Anterior cingulate cortex (tissue), 58 donors: ENCODE measurements at places on chromosomes 1 and 21.

DNA sequence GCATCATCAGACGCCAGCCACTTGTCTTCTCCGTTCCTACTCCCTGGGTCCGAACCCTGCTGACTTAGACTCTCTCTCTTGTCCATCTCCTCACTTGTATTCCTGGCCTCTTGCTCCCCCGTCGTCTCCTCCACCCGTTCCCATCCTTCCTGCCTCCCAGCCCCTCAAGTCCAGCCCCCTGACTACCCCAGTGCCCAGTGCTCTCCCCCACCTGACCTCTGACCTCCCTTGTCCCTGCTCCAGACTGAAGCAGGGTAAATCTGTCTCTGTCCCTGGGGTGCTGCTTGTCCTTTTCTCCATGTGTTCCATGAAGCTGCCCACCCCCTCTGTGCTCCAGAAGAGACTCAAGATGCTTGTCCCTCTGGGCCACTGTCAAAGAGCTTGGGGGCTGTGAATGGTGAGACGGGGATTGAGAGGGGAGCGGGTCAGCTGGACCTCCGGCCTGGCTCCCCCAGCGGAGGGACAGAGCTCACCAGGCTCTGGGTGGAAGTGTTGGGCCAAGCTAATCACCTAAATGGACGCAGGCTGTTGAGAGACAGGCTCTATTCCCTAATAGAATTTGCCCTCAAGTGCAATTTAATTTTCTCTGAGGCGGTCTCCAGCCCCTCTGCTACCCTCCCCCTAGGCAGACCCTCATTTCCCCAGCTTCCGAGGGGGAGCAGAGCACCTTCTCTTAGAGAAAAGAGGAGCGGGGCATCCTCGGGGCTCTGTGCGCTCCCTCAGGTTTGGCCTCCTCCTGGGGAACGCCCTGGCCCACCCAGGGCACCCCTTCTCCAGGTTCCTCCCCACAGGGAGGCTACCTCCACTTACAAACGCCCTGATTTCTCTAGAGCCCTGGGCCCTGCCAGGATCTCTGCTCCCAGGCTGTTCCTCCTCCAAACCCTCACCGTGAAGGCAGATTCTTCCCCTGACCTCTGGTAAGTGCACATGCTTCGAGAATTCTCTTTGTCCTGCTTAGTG, 11.0 kb upstream of the LHX4 start:
- no peak for DNase-seq

- DNase-seq, result no peak
Observed at GRCh38 chr1:118986555-118987467, 1.3 kb downstream of the TBX15 start.

DNA sequence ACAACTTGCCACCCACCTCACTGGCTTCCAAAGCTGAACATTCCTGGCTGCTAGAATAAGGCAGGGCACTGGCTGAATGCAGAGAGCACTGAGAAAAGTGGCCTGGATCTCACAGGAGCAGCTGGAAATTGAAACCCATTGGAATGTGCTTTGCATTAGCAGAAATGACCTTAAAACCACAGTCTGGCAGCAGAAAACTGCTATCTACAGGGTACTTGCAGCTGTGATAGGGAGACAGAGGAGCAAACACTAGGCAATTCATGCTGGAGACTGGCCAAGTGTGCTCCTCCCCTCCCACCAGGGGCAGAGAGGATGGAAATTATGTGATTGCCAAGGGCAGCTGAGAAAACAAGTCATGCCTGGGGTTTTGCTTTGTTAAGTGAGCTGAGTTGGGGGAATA, 47.2 kb downstream of the HSD3B1 start:
- DNase-seq, result no peak

DNA sequence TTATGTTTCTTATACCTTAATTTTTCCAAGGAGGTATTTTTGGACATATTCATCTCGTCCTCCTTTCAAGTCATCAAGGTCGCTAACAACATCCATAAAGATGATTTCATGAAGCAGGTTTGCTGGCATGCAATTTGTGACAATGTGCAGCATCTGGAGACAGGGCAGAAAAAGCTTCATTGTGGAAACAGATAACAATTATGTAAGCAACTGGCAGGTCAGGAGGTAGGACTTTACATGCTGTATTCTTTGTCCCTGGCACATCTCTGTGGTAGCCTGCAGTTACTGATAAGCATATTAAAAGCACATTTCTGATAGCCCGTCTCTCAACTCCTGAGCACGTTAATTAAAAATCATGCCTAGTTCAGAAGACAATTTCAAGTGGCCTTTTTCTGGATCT, 156.8 kb downstream of the LEPR start:
- no peak for DNase-seq

DNA sequence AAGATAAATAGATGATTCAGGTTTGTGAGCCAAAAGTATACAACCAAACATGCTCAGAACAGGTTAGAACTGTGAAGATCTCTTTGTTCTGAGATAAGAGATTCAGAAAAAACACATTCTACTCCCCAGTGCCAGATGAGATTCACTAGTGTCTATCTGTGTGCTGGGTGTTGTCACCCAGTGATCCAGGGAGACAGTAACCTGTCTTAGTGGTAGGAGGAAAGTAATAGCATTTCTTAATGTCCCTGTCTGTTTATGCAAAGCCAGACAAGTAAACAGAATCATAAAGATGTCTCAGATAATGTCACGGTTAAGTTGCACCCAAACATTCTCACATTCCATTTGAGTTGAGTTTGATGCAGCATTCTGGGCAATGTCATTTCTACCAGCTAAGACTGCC, 18.9 kb upstream of the NKAIN1 start:
- DNase-seq, result no peak

GRCh38 chr21:14716761-14717396, 170.8 kb upstream of the SAMSN1 start:
- DNase-seq, result no peak

DNA sequence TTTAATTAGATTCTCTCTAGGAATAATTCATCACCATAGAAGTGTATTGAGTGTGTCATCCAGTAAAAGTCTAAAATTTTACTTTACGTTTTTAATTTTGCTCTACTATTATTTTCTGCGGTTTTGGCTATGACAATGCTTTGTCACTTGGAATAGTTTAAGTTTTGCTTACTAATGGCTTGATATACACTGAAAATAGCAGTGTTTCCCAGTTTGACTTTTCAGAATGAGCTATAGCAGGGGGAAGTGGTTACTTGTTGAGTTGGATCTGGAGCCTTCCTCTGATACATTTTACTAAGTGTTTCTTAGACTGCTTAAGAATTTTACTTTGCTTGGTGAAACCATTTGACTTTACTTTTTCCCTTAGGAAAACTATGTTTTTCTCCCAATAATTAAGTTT, 5.0 kb downstream of the DNAJC16 start:
- DNase-seq, result no peak

GRCh38 chr1:29583727-29584126, 347.4 kb downstream of the PTPRU start:
- no peak for DNase-seq

DNA sequence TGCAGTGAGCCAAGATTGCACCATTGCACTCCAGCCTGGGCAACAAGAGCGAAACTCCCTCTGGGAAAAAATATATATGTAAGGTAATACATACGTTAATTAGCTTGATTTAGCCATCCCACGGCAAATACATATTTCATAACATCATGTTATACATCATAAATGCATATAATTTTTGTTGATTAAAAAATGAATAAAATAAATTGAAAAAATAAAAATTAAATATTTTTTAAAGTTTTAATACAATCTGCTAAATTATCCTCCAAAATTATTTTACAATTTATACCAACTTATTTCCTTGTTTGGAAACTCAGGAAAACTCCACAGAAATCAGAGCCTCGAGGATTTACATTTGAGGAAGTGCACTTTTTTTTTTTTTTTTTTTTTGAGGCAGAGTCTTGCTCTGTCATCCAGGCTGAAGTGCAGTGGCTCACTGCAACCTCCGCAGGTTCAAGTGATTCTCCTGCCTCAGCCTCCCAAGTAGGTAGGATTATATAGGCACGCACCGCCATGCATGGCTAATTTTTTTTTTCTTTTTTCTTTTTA, 12.6 kb upstream of the IPO9 start:
- no peak for DNase-seq

- DNase-seq, result no peak
Observed at GRCh38 chr1:225754940-225755641, 22.5 kb upstream of the SRP9 start.

DNA sequence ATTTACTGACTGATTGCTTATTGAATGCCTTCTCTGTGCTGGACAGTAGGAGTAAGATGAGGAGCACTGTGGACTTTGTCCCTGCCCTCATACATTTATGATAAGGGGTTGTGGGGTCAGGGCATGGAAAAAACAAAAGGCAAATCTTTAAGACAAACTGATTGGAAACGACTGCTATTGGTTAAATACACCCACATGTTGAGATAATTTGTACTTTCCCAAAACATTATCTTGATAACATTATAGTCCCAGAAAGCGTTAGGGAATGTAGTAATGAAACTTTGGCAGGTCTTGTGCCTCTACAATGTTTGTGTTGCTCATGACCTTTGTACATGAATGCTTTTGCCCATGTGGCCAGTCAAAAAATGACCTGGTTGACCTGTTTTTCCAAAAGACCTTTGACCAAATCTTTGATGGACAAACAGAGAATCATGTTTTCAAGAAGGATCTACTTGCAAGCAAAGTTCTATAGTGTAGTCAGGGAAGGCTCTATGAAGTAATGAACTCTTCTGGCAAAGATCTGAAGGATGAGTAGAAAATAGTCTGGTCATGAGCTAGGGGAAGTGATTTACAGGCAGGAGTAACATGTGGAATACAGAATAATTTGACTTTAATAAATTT, 50.9 kb downstream of the LEPR start:
- DNase-seq, result no peak

DNA sequence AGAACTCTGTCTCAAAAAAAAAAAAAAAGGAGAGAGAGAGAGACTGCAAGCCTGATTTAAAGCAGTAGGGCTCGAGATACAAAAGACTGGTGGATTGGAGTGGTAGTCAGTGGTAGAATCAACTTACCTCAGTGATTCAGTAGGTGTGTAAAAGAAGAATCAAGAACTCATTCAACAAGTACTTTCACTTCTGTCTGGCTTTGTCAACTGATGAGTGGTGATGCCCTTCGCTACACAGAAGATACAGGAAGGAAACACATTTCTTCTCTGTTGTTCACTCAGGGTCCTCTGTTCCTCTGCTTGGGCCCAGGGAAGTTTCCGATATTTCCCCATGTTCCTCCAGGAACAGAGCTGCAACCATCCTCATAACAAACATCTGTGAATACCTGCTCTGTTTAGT, 68.6 kb upstream of the COG2 start:
- no peak for DNase-seq

DNA sequence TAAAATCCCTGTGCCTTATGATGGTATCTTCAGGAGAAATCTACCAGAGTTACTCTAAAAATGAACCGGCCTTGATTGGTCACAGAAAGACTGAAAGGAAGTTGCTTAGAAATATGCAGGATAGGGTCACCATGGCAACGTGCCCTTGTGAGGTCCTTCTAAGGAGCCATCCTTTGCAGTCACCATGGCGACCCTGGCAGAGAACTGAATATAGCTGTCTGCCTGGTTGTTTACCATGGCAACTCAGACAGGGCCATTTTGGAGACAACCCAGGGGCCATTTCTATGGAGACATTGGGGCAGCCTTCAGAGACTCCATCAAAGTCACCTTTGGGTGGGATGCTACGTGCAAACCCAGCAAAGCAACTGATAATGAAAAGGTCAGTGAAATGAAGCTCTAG, 43.0 kb downstream of the SNX7 start:
- no peak for DNase-seq

DNA sequence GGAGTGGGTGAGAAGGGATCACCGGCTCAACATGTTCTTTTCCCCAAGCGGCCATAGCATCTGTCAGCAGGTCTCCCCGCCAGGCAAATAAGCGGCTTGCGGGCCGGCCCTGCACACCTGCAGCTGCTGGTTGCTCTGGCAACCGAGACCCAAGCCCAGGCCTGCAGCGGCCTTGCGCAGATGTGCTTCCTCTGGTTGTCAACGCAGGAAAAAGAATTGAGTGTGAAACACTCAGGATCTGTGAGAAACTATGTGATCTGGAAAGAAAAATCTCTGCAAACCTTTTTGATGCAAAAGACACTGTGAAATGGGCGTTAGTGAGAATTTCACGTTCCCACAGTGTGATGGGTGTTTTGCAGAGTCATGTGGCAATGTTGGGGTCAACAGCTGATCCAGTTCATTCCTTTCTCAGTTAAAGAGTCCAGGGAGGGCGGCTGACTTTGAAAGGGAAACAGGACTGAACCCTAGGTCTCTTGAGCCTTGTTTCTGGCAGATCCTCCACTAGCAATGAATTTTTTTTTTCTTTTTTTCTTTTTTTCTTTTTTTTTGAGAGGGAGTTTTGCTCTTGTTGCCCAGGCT, 28.4 kb downstream of the TOMM20 start:
- no peak for DNase-seq

GRCh38 chr1:210728437-210729149, 399.9 kb downstream of the HHAT start:
- DNase-seq, result no peak

DNA sequence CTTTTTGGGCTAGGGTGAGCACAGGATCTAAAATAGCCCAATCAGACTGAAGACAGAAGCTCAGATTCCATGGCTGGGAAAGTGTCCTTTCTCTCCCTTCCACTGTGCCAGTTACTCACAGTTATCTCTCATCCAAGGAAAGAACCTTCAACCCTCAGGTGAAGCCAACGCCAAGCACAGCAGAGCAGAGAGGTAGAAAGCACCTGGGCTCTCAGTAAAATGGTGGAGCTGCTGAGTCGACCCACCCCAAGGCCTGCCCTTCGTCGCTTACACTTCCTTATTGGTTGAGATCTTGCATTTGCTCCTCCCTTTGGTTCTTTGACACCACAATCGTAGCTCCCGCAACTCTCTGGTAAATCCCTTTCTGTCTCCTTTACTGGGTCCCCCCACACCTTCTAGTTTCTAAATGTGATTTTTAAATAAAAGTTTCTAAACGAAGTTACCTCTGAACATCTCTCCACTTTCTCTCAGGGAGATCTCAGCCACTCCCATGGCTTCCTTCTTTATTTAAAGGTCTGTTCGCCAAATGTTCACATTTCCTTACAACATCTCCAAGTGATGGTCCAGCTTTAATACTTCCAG, 27.5 kb upstream of the SLC30A1 start:
- no peak for DNase-seq

- DNase-seq, result no peak
Observed at GRCh38 chr1:15186846-15187151, 33.3 kb downstream of the TMEM51 start.

DNA sequence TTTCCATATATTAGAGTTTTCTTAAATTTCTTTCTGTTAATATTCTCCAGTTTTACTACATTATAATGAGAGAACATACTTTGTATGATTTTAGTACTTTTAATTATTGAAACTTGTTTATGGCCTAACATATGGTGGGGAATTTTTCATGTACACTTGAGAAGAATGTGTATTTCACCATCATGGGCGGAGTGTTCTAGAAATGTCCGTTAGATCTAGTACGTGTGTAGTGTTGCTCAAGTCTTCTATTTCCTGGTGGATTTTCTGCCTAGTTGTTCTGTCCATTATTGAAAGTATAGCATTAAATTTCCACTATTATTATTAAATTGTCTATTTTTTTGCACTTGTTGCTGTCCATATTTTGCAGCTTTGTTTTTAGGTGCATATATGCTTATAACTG, 64.0 kb upstream of the RGS21 start:
- DNase-seq, result no peak

DNA sequence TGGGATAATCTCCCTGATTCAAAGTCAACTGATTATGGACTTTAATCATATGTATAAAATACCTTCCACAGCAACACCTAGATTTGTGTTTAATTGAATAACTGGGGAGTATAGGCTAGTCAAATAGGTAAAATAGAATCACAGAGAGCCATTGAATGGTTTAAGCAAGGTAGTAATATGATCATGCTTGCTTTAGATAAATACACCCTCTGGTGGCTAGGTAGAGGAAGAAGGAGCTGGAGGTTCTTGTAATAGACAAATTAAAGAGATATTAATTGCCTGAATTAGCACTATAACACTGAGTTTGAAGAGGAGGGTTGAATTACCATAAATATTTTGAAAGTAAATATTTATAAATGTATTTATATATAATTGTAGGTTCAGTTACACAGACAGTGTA, 40.3 kb downstream of the DIRAS3 start:
- no peak for DNase-seq
